ENCODE measurements at places on chromosomes 6 and 20.

DNA sequence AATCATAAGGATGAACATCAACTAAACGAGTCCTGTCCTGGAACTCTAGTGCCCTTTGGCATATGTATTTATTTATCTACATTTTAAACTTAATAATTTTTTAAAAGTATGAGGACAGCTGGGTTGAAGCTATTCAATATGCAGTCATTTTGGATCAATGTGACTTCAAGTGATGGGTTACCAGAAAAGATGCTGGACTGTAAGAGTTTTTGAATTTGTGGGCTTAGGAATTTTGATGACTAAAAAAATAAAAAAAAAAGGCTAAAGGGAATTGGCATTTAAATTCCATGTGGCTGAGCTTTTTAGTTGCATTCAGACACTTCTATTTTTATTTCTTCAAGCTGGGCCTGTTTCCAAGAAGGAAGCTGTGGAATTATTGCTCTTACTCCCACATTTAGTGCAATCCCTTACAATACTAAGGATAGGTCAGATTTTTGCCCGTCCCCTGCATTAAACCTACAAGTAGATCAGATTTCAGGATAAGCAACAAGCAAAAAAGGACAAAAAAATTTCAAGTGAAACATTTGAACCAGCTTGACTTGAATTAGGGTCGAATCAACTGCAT, 704.2 kb upstream of the CITED2 start:
- no peak for DNase-seq

- no peak for DNase-seq
These were observed 320.9 kb upstream of the SASH1 start for GRCh38 chr6:148021699-148022098.

GRCh38 chr20:25317351-25318075, 69.6 kb downstream of the PYGB start:
- no peak for DNase-seq

GRCh38 chr6:168968801-168969200, 284.8 kb downstream of the THBS2 start:
- DNase-seq = no peak

DNA sequence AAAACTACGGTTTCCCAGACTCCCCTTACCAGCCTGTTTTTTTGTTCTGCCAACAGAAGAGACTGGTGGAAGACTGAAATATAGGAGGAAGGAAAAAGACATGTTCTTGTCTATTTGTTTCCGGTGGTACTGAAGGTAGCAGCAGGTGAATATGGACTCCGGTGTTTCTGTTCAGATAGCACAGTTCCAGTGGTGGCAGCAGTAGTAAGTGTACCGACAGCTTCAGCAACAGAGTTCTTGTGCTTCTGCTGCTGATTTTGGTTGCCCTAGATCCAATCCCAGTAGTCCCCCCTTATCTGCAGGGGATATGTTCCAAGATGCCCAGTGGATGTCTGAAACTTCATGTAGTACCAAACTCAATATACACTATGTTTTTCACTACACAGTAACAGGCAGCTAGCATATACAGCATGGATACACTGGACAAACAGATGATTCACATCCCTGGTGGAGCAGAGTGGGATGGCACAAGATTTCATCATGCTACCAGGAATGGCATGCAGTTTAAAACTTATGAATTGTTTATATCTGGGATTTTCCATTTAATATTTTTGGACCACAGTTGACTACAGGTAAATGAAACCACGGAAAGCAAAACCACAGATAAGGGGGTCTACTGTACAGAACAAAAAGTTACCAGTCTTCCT, 301.8 kb downstream of the BTBD9 start:
- no peak for DNase-seq

- no peak for DNase-seq
These were observed 4.9 kb downstream of the SASH1 start for GRCh38 chr6:148347441-148348054.

- no peak for DNase-seq
These were observed at the start of gene APCDD1L for GRCh38 chr20:58515233-58516212. Gene APCDD1L, minus strand, starts transcription at chr20:58515399. Its CDS starts 692 bp downstream, at chr20:58514707.

GRCh38 chr6:167426651-167427050, 101.8 kb downstream of the TTLL2 start:
- DNase-seq = no peak

DNA sequence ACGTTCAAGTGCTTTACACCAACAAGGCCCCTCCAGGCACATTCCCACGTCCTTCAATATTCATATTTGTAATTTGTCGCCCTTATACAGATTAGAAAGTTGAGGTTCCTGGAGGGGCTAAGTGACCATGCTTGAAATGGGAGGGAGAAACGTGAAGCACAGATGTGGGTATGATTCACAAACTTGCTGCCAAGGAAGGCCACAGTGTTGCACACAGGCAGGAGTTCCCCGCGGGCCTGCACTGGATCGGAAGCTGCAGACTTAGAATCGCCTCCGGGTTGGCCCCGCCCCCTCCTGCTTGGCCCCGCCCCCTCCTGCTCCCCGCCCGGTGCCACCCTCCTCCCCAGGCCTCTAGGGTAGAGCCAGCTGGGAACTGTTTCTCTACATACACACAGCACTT, 58.2 kb upstream of the QKI start:
- no peak for DNase-seq

Data from stimulated activated CD8-positive, alpha-beta memory T cell treated with anti-CD3 and anti-CD28 coated beads, Interleukin-2, amount 100 ng/mL, for 1 hour (primary cell).